Activated T-helper 2 cell treated with anti-CD3 and anti-CD28 coated beads, Interferon-gamma antibody, Interleukin-2, Interleukin-4, amounts not matched to agents 10 μg/mL and 5 μg/mL and 100 μg/mL, durations not matched to agents 14 hours and 24 hours and 36 hours (primary cell): ENCODE measurements at places on chromosomes 7 and 10.

DNA sequence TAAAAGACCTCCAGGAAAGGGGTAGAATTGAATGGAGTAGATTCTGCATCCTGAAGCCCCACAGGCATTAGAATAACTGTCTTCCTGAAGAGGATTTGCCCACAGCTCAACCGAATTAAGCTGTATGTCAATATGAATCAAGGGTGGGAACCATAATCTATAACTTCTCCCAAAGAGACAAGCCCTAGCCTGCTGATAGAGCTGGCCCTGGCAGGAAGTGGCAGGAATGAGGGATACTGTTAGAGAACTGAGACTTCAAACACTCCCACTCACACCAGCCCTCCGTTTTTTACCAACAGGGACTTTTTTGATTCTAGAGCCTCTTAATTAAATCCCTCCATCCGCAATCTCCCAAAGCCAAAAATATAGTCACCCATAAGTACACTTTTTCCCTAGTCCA, 12.2 kb upstream of the DUSP5 start:
- DNase-seq: no peak

GRCh38 chr10:88161070-88161469, 297.6 kb downstream of the PTEN start:
- no peak for DNase-seq

DNA sequence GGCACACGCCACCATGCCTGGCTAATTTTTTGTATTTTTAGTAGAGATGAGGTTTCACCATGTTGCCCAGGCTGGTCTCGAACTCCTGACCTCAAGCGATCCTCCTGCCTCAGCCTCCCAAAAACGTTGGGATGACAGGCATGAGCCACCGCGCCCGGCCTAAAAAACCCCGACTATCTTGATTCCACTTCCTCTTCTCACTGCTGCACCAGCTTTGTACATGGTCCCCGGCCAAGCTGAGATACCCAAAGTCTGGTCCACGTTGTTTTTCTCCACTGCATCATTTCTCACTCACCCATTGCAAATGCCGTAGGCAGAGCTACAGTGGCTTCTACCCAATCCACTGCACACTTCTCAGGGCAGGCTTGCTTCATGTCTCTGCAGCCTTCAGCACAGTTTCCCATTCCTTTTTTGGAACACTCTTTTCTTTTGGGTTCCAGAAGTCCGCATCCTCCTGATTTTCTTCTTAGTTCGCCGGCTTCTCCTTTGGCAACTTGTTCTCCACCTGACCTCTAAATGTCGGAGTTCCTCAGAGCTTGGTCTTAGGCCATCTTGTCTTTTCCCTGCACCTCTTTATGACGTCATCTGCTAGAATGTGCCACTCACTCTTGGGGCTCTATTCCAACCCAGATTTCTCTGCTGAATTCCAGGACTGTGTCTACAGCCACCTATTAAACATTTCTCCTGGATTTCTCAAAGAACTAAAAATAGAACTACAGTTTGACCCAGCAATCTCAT, 6.0 kb upstream of the GNB2 start:
- DNase-seq: no peak

GRCh38 chr7:139568813-139569490, 45.5 kb downstream of the CLEC2L start:
- no peak for DNase-seq

DNA sequence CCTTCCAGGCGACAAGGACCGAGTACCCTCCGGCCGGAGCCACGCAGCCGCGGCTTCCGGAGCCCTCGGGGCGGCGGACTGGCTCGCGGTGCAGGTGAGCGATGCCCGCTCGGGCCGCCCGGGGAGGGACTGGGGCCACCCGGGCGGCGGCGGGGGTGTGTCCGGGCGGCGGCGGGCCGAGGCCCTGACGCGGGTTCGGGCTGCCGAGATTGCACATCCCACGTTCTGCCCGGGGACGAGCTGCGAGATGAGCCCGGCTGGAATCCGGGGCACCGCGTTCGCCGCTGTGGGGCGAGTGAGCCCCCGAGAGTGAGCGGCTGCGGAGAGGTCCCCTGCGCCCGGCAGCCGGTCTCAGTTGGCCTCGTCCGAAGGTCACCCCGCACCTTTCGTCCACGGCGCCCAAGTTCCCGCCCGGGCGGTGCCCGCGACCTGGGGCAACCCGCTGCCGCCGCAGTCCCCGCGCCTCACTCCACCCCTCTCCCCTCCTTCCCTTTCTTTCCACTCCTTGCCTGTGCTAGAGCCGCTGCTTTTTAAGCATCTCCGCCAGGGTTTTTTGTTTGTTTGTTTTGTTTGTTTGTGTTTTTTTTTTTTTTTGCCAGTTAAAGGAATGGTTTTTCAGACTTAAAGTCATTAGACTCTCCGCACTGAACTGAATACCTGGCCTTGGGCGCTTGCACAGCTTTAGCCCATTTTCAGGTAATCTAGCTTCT, 515 bp downstream of the RALA start:
- no peak for DNase-seq

DNA sequence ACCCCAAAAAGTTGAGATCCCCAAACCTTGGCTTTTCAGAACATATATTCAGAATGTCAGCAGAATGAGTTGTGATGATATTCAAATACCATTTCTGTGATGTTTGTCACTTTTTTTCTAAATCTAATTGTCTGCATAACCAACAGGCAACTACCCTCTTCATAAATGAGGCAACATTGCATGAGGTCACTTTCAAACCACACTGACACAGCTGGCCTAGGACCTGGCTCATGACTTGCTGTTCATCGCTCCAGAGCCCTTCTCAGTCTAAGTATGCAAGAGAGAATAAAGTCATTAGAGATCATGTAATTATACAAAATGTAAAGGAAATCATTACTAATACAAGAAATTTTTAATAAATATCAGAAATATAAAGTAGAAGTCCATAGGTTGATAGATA, 681.9 kb downstream of the GRM8 start:
- DNase-seq: no peak

- no peak for DNase-seq
Measured at GRCh38 chr7:53292341-53292740, 256.9 kb downstream of the POM121L12 start.

DNA sequence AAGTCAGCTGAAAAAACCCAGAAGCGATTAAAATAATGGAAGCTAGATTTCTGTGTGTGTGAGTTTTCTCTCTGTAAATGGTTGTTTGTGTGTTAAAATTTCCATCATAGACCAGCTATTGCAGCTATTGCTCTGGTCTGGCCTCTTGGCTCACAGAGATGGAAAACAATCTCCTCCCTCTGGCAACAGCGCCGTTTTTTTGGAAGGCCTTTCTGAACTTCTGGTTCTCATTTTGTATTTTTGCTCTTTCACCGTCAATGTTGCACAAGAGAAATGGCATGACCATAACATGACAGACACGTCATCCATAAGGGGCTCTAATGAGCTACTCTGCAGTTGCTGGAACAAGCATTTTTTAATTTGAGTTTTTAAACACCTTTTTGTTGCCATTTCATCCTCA, 91.0 kb downstream of the CUBN start:
- no peak for DNase-seq

- no peak for DNase-seq
Measured at GRCh38 chr10:121113911-121114310, 262.7 kb downstream of the WDR11 start.

DNA sequence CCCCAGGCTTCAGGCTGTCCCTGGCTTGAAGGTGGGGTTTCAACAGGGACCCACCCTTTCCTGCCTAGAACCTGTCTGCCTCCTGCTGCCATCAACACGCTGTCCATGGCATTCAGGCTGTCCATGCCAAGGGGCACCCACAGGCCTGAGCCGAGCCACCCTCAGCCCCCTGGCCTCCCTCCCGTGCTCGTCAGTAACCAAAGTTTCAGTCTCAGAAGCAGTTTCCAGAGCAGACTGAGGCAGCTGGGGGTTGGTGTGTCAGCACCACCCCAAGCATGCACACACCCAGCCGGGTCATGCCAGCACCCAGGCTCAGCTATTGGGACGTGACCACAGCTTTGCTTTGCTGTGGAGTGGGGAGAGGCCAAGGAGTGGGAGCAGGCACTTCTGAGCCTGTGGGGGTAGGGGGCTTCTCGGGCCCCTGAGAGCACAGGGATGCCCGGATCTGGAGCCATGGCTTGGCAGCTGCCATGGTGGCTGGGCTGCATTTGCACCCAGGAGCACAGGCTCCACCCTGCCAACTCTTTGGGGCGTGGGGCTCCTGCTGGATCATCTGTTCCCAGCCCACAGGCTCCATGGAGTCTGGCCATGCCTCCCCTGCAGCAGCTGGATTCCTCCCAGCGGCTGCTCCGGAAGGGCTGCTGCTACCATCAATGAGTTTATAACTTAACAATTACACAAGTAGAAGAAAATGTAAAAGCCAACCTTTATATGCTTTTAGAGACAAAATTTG, 314.5 kb upstream of the SEMA3C start:
- DNase-seq: no peak

GRCh38 chr7:110637252-110637651, 453.7 kb upstream of the LRRN3 start:
- DNase-seq: no peak

DNA sequence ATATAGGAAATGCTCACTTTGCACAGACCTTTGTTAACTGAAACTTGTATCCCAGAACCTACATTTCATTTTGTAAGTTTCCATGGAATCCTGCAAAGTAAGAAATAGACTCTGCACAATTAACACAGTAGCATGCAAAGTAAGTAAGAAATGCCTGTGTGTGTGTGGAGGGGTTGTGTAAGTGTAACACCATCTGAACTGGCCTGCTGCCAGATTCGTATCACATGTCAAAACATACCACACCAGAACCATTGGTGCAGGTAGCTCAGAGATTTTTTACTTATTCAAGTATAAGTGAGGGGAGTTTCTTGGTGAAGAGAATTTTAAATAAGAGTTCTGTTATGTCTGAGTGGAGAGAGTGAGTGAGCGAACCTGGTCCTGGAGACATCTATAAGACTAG, 17.9 kb upstream of the DDX21 start:
- no peak for DNase-seq

GRCh38 chr10:56547163-56547562, 186.1 kb upstream of the ZWINT start:
- DNase-seq: no peak

DNA sequence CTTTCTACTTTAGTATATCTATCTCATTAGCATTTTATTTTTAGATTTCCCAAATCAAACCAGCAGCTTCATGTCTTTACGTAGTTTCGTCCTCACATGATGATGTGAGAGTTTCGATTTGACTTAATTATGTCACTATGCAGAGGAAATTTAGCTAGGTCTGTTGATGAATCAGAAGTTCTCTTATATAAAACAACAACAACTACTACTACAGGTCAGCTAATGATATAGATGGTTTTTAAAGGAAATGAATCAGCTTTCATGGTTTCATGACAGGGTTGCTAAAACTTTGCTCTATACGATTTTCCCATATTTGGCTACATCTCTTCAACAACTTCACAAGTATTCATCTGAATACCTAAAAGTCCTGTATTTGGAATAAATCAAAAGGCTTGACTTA, 28.6 kb downstream of the JAZF1 start:
- DNase-seq: no peak
